CD4-positive, alpha-beta T cell treated with Interleukin-10 for 1 hour (primary cell): ENCODE measurements at places on chromosomes 2 and 18.
A peak's percentile ranks its signal among the peaks of the same experiment; 100 is the strongest.

GRCh38 chr18:12052866-12053265 is 40.8 kb upstream of the ANKRD62 start:
- DNase-seq: no peak

- no peak for DNase-seq
These were observed 27.2 kb downstream of the ATP8B1 start for GRCh38 chr18:57775937-57776336.

- no peak for DNase-seq
These were observed 8.1 kb downstream of the METTL21A start for GRCh38 chr2:207617011-207617671.

- no peak for DNase-seq
These were observed 10.9 kb upstream of the INO80D start for GRCh38 chr2:206096876-206097275.

GRCh38 chr2:158464426-158465281 is 7.9 kb downstream of the PKP4 start:
- peak; percentile 36 for DNase-seq

GRCh38 chr18:27501671-27502070 is 316.6 kb upstream of the CHST9 start:
- no peak for DNase-seq

- no peak for DNase-seq
These were observed 11.5 kb downstream of the DPP4 start for GRCh38 chr2:162062559-162062958.

GRCh38 chr18:59488899-59489298 is 129.8 kb upstream of the LMAN1 start:
- no peak for DNase-seq

- no peak for DNase-seq
These were observed 109.0 kb downstream of the ACAA2 start for GRCh38 chr18:49704334-49704733.

DNA sequence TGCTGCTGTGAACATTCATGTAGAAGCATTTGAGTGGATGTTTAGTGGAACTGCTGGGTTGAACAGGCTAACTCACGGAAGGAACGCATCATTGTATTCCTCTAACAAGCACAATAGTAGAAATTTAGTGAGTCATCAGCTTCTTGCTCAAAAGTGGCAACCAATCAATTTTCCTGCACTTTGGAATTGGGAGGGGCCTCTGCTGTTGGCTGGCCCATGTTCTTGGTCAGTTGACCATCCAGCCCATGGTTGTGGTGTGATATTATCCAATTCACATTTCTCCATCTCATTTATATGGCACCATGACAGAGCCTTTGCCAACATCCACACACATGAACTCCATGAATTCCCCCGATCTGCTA is 95.0 kb downstream of the TNFRSF11A start:
- DNase-seq: no peak

DNA sequence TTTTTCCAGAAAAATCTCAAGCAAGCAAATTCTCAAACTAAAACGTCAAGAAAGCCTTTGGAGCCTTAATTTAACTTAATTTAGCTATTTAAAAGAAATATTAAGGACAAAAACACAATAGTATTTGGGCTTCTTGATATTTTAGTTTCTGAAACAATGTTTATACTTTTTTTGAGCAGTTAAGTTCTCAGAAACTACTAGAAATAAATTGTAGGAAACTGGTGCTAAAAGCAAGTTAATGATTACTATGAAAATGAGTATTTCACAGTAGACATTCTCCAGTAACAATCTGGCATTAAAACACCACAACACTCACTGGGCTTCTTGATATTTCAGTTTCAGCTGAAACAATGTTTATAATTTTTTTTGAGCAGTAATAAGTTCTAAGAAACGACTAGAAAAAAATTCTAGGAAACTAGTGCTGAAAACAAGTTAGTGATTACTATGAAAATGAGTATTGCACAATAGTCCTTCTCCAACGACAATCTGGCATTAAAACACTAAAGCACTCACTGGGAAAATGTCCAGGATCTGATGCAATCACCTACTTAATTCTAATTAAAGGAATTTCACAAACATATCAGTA is 45.1 kb downstream of the TRAK2 start:
- DNase-seq: no peak

- DNase-seq: no peak
These were observed 28.5 kb downstream of the MBP start for GRCh38 chr18:77103991-77104531.

- no peak for DNase-seq
These were observed 4.6 kb upstream of the PTPRM start for GRCh38 chr18:7562491-7562890.

DNA sequence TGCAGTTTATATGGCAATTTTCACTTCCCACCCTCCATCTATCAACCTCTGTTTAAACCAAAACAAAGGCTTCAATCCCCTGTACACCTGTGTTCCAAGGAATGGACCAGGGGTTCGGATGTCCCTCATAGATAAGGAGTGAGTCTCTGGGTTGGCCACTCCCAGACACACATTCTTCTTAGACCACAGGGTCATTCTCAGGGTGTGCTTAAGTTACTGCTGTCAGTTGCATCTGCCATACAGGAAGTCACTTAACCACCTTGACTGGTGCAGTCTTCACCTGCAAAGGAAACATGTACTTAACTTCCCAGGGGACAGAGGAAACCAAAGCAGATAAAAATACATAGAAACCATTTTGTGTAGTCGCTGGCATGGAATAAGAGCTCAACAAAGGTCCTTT is 151.0 kb upstream of the NDUFV2 start:
- no peak for DNase-seq

GRCh38 chr2:10028407-10028987 is 14.9 kb upstream of the KLF11 start:
- no peak for DNase-seq

DNA sequence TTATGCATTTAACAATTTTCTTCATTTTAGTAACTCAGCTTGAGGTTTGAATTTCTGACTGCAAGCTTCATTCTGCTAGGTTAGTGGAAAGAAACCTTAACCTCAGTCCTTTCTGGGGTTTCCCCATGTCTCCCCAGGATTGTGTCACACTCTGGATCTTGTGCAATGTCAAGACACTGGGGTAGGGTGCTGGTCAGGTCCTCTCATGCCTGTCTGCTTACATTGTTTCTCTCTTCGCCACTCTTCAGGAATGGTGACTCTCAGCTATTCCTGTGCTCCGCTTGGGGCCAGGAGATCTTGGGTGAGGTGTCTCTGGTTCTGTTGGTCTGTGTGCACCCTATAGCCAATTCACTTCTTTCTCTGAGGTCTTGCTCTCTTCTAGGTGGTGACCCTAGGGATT is 23.9 kb downstream of the CTLA4 start:
- DNase-seq: no peak

- no peak for DNase-seq
These were observed 272.9 kb downstream of the TGIF1 start for GRCh38 chr18:3722649-3723433.

DNA sequence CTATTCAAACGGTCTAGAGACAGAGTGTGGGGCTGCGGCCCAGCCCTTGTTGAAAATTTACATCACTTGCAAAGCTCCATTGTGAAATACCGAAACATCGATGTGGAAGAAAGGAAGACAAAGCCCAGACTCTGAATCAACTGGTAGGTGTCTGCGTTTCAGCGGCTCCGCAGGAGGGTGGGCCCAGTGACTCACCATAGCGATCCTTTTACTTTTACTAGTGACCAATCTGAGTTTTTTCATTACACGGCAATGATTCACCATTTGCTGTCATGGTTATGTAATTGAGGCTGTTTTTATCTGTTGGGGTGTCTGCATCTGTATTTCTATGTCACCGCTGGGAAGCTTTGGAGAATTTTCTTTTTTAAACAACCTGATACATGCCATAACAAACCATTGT is 66.6 kb upstream of the ODC1 start:
- DNase-seq: no peak

DNA sequence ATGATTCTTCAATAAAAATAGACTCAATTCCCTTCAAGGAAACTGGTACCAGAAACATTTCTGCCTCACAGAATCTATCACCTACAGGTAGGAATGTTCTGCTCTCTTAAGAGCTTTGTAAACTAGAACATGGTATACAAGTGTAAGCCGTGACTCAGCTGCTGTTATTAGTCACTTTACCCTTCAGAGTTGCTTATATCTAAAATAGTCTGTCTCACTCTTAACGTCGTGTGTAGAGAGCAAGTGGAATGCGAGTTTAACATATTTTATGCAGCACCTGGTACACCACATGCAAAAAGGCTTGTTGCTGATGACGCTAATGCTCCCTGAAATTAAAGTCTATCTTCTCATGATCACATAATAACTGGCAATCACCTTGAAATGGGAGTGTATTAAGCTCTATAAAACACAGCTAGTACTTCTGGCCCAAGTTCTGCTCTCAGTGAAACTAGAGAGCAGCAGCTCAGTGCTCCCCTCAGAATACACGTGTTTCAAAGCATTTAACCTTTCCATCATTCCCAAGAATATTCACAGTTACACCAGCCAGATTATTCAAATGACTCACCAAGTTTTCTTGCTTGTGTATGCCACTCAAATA is 420.0 kb downstream of the ZEB2 start:
- no peak for DNase-seq

GRCh38 chr2:73256618-73256922 is 22.5 kb downstream of the CCT7 start:
- DNase-seq: no peak

- DNase-seq: no peak
These were observed 33.4 kb downstream of the ZFP36L2 start for GRCh38 chr2:43192744-43193651.

- no peak for DNase-seq
These were observed 208.4 kb upstream of the ZNF521 start for GRCh38 chr18:25560369-25560768.

DNA sequence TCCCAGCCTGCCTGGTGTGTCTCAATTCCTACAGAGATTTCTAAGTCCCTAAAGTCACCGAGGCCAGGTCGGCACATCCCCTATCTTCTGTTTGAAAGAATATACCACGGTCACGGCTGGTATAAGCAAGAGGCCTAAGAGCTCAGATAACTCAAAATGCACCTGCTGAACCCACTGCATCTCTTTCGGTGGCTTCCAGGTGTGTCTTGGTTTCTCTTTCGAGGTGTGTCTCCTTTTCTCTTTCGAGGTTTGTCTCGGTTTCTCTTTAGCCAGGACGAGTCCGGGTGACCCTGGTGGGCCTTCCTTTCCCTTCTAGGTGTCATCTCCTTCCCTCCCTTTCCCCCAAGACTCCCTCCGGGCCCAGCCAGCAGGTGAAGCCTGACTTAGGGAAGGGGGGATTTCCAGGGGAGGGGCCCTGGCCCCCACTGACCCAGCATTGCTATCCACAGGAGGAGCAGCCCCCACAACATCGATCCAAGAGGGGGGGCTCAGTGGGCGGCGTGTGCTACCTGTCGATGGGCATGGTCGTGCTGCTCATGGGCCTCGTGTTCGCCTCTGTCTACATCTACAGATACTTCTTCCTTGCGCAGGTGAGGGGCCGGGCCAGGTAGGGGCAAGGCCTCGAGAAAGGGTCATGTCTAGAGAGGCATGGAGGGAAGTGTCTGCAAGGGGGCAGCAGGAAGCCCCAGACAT is 8.4 kb downstream of the ITM2C start:
- no peak for DNase-seq

- no peak for DNase-seq
These were observed 47.6 kb downstream of the GNAL start for GRCh38 chr18:11736656-11737055.

DNA sequence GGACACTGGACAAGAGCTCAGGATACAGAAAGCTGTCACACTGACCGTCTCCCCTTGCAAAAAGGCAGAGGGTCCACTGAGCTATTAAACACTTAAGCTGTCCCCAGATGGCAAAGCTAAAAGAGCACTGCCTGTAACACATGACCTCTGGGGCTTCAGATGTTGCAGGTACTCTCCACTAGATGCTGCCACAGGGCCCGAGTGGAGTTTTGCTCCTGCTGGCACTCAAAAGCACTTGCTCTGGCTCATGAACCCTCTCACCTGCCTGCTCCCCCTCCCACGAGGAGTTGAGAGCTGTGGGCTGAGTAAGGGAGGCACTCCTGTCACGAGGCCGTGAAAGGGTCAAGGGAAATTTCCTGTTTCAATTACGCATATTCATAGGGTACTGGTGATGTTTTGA is 227.9 kb downstream of the PRKCE start:
- DNase-seq: no peak

- no peak for DNase-seq
These were observed 26.2 kb downstream of the TFPI start for GRCh38 chr2:187528042-187528441.

- peak; percentile 34 for DNase-seq
These were observed 59.0 kb downstream of the WDSUB1 start for GRCh38 chr2:159227467-159227866.

DNA sequence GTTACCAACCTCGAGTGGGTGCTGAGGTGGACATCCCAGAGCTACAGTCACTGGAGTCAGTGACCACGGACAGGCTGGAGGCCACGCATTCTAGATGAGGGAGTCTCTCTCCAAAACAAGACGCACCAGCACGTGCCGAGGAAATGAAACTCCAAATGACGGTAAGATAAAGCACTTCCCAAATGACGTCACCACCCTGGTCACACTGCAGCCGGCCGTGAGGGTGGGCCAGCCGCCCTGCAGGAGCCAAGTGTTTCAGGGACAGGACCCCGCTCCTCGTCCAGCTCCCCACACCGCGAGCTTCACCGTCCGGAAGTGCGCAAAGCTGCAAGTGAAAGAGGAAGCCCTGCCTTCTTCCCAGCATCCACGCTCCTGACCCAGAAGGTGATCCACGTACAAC is 99.4 kb downstream of the ZNF516 start:
- DNase-seq: no peak

- no peak for DNase-seq
These were observed 8.8 kb upstream of the MAP4K3 start for GRCh38 chr2:39445934-39446333.

GRCh38 chr2:7015007-7015950 is 98.1 kb downstream of the RNF144A start:
- no peak for DNase-seq

DNA sequence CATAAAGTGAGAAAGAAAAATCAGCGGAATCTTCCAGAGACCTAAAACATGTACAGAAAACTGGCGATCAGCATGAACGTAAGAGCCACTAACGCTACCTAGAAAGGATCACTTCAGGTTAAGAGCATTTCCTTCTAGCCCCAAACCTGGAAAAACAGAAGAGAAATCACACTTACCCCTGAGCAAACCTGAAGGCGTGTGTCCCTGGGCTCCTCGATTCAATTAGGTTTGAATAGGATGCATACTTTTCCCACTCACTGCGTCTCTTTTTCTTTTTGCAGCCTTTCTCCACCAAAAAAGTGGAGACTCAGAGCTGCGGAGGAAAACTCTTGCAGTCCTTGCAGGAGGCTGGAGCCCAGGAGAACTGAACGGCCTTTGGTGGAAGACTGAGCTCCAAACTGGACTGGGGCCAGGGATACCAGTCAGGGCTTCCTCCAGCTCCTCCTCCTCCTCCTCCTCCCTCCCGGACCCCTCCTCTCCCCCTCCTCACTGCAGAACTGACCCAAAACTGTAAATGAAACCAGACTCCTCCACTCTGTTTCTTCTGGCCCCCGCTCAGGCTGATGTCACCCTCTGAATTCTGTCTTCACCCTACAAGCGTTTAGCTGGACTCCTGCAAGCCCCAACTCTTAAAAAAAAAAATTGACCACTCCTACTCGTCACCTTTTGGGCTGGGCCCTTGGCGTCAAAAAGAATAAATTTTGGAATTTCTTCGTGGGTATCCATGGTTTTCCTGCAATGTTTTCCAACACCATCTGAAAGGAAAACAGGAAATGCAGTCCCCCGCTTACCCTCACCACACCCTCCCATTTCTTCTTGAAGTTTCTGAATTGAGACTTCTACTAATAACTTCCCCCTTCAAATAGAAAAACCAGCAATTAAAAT is at the start of gene COL6A3:
Gene COL6A3 (minus strand): TSS at position 388 of the 885 bp plus-strand sequence. CDS start 17,347 bp downstream, outside the sequence.
- DNase-seq: no peak

- DNase-seq: no peak
These were observed 686 bp upstream of the PNO1 start for GRCh38 chr2:68157002-68157401.

- no peak for DNase-seq
These were observed 12.0 kb upstream of the ZNF396 start for GRCh38 chr18:35389095-35389618.
